Activated gamma-delta T cell (primary cell): ENCODE measurements at places on chromosomes 16 and 17.

DNA sequence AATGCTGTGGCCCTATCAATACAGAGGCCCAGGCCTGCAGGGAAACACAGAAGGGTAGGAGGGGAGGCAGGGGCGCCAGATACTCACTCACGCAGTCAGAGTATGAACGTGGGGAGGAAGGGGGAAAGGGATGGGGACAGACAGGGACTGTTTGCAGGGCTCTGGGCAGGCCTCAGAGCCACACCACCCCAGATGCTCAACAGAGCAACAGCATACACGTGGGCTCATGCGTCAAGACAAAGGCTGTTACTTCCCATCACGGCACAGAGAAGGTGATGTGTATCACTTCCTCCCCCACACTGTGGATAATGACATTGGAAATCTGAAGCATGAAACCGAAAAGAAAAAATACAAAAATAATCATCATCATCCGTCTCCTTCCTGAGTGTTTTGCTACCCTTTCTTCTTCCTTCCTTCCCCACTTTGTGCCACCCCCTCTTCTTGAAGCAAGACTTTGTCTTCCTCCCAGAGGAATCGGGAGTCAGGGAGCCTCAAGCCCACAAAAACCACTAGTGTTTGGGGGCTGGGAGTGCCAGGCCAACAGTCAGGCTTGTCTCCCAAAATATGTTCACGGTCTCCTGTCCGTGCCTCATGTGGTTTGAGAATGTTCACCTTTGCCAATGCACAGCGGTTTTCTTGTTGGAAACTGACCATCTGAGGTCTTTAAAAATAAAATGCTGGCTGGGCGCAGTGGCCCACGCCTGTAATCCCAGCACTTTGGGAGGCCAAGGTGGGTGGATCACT is 20.1 kb downstream of the SLC39A11 start:
- no peak for DNase-seq

DNA sequence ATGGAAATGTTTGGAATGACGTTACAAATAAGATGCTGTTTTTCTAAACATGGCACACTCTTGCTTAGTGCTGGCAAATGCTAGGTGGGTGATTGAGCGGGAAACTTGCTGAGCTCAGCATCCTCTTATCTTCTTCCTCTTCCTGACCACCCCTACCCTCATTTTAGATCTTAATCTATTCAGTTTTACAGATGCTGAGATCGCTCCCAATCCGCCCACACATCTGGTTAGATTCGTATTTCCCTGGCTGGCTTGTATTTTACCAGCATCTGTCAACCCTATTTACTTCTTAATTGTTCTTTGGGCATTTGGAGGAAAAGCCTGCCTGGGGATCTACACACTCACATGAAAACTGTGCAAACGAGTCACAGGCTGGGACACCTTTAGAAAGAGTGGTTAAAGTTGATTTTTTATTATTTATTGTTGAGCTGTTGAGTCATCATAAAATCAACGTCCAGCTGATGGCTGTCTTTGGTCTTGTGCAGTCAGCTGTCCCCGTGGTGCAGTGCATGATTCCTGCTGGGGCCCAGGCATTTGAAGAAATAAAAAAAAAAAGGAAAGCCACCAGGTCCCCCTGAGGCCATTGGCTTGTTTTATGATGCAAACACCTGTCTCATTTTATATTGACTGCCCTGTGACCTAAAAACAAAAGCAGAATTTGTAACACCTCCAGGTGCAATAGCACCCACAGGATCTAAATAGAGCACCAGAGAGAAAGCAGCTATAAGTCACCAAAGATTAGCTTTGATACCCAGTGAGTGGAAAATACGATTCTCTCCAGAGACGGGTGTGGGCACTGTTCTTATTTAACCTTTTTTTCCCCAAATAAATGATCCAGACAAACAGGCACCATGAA is 258.6 kb downstream of the HS3ST3B1 start:
- no peak for DNase-seq

GRCh38 chr16:72749091-72749490 is 298.8 kb downstream of the ZFHX3 start:
- no peak for DNase-seq

DNA sequence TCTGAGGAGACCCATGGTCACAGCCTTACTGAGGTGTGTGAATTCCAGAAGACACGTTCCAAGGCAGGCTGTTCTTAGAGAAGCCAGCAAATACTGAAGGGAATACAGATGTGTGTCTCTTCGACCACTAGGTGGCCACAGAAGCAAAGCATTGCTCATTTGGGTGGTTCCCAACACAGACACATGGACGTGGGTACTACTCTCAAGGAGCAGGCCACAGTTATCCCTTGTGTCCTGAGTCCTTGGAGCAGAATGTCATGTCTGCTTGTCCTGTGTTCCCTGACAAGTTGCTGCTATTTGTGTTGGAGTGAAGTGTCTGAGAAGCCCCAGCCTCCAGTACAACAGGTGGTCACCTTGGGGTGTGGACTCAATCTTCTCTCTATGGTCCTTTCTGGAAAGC is 30.3 kb downstream of the HMOX2 start:
- no peak for DNase-seq

DNA sequence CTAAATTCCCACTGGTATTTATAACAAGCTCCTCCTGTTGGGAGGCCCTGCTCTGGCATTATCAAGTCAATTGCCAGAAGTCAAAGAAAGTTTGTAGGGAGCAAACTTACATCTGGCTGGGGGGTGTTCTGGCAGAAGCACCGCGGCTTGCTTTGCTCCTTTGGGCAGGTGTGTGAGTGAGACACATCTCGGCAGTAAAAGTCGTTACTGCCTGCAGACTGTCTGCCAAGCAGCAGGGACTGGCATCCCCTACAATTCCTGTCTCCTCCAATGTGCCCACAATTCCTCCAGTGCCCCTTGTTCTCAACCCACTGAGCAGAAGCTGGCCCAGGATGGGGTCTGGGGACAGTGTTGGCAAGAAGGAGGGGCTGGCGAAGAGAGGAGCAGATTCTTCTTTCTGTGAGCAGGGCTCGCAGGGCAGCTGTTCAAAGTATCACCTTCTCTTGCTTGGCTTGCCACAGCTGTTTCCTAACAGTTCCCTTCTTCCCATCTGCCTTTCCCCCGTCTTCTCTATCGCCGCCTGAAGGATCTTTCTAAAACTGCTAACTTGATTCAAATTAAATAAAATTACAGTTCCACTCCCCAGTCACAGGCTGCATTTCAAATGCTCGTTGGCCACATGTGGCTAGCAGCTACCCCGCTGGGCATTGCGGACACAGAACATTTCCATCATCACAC is 30.2 kb downstream of the SPACA3 start:
- DNase-seq: no peak
